Testis (tissue), 5 donors: ENCODE measurements at places on chromosomes 12 and 14.
A peak's percentile ranks its signal among the peaks of the same experiment; 100 is the strongest.

GRCh38 chr14:102924632-102925588 lies 2.4 kb downstream of the AMN start:
- no peak for DNase-seq

DNA sequence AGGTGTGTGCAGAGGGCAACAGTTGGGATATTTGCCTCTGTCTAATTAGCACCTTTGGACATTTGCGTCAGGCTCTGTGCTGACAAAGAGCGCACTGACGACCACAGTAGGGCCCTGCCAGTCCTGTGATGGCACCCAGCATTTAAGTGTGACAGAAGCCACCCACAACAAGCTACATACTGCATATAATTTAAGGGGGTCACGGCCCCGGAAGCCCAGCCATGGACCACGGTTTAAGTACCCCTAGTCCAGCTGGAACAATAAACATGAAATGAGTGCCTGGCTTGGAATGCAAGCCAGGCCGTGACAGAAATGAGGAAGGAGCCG lies 16.8 kb upstream of the DYNC1H1 start:
- no peak for DNase-seq

DNA sequence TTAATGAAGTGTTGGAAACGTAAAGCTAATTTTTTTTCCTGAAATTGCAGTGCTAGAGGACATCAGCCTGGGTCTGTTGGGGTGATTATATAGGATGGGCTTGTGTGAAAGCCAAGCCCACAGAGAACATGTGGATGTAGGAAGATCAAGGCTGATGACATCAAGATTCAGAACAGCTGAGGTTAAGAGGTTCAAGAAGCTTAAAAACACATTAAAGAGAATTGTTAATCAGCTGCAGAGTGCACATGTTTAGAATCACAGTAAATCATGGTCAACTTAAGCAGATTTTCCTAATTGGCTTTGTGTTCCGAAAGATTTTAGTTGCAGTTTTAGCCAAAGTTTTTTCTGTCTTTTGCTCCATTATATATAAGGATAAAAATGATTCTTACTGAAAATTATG lies 87.9 kb upstream of the PRICKLE1 start:
- DNase-seq: no peak

- peak; percentile 66 for DNase-seq
Measured at GRCh38 chr12:108129017-108129812, at the start of gene WSCD2. WSCD2 (plus strand) TSS chr12:108129288; CDS start chr12:108195833, 66,545 bp downstream.

DNA sequence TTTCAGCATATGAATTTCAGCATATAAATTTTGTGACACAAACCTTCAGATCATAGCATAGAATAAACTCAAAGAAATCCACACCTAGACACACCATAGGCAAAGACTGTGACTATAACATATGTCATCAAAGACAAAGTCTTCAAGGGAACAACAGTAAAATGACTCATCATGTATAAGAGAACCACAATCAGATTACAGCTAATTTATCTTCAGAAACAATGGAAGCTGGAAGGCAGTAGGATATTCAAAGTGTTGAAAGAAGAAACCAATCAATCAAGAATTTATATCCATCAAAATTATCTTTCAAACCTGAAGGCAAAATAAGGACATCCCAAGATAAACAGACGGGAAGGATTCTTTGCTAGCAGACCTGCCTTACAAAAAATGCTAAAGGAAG lies 29.0 kb downstream of the DLK1 start:
- no peak for DNase-seq

GRCh38 chr14:31270196-31270772 lies 62.7 kb upstream of the HECTD1 start:
- DNase-seq: no peak

GRCh38 chr12:119412811-119413794 lies 78.6 kb downstream of the CCDC60 start:
- peak; percentile 87 for DNase-seq
